ENCODE measurements at places on chromosomes 1 and 21.

DNA sequence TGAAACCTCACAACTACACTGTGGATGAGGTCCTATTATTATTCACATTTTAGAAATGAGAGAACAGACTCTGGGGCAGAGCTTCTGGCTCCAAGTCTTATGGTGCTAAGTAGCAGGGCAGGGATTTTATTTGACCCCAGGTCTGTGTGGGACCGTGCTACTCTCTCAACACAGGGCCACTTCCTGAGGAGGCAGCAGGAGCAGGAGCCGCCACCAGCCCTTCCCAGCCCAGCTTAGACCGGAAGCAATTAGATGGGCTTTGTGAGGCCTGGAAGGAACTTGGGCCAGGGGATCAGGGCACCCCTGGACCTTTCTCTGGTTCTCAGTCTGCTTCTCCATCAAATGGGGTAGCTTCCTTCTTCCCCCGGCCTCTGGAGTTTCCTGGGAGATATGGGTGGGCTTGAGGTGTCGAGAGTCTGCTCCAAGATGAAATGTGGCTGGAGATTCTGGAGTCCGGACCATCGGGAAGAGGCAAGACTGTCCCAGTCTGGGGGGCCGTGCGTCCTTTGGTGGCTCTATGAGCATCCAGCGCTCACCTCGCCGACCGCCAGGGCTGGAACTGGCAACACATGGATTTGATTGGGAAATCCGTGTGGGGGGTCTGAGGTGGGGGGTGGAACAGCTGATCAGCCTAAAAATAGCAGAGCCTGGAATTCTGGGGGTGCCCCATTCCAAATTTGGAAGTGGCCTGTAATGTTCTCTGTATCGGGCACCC is 136.8 kb downstream of the FOXD2 start:
- no peak for DNase-seq

- DNase-seq = peak; percentile 20
Observed at GRCh38 chr21:37043818-37044217, 29.1 kb downstream of the PIGP start.

DNA sequence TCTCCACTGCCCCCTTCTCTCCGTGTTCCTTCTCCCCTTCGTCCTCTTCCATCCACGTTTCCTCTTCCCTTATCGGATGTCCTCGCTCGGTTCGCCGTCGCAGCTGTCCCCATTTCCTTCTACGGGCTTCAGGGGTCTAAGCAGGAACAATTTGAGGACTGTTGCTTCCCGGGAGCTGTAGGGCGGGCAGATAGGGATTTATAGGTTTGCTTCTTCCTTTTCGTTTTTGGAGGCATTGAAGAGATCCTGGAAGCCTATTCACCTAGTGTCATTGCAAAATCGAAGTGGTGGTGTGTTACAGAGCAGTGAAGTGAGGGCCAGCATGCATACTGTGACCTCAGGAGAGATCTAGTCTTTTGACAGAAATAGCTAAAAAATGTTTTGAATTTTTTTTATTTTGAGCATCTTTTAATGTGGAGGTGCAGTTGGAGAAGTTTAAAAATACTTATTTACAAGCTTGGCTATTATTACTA is 897 bp downstream of the ZYG11B start:
- DNase-seq = no peak

DNA sequence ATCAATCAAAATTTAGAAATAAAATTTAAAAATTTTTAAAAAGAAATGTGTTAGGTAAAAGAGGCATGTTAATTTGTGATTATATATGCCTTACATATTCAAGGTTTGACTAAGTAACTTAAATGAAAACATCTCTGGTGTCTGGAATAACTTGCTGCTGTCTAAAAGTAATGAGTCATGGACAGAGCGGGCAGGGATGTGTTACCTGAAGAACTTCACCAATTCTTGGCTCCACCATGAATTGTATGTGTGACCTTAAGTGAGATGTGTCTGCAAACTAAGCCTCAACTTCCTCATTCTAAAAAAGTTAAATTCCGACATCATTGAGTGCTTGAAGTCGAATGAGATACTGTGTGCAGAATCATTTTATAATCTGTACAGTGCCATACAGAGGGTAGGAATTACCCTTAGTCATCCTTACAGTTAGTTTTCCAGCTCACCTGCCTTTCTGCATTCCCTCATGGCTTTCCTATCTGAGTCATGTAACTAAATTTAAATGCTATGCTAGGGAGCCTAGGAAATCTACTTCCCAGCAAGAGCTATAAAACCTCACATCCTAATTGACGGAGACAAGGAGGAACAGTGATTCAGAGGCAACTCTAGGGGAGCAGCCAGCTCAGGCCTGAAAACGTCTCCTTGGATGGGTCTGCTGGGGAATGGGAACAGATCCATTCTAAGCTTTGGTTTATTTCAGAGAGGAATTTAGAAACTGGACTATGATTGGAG is 100.7 kb upstream of the TSPAN2 start:
- peak; percentile 72 for DNase-seq

GRCh38 chr1:206824331-206824730 is 41.1 kb upstream of the IL20 start:
- no peak for DNase-seq

- DNase-seq = no peak
Observed at GRCh38 chr1:248822148-248823032, 3.3 kb downstream of the SH3BP5L start.

DNA sequence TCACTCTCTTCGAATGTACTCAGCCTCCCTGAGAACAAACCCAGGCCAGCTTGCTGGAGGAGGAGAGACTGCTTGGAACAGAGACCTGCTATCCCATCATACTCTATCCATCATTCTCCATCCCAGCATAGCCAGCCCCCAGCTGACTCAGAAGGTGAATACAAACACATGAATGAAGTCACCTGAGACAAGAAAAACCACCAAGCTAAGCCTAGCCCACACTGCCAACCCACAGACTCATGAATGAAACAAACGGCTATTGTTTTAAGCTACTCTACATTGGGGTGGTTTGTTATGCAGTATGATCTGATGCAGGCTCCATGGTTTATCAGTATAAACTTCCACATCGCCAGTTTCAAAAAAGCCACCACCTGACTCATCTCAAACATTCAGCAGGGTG is 395.6 kb downstream of the SETD4 start:
- DNase-seq = no peak

GRCh38 chr1:112140743-112141142 is 151.3 kb upstream of the KCND3 start:
- DNase-seq = no peak

DNA sequence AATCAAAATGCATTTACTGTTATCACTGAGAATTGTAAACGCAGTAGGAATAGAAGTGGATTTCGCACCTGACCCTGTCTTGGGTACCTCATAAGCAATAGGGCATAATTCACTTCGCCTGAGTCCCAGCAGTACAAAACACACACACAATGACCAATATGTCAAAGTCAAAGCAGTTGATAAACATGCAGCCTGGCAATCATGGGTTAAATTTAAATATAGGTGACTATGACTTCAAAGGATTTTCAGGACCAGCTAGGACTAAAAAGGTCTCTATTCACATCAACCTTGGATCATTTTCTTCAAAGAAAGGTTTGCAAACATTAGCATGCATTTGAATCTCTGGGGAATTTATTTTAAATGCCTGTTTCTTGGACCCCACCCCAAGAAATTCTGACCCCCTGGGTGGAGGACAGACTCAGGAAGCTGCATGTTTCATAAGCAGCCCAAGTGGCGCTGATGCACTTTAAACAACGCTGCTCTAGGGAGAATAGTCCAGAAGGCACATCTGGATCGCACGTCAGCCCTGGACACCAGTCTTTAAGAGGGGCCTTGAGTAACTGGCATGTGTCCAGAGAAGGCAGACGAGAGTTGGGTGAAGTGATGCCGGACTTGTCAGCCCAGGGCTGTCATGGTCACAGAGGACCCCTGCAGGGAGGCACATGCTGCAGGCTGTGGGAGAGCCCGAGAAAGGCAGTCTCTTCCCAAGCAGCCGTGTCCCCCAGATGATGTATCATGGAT is 55.7 kb upstream of the EFHD2 start:
- no peak for DNase-seq

- DNase-seq = no peak
Observed at GRCh38 chr1:245583575-245584330, 429.0 kb downstream of the KIF26B start.

DNA sequence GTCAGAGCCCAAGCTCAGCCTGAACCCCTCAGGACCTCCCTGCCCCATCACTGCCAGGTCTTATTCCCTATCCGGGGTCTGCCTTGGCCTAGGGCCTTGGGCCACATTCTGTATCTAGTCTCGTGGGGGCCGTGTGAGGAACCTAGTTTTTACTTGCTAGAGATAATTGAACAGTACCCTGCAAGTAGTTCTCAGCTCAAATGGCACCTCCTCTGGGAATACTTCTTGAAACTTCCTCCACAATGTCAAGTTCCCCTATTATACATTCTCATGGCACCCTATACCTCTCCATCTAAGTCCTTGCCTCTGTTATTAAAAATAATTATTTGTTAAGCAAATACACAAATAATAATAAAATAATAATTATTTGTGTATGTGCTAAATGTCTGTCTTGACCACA is 32.9 kb upstream of the CSF1 start:
- DNase-seq = no peak

DNA sequence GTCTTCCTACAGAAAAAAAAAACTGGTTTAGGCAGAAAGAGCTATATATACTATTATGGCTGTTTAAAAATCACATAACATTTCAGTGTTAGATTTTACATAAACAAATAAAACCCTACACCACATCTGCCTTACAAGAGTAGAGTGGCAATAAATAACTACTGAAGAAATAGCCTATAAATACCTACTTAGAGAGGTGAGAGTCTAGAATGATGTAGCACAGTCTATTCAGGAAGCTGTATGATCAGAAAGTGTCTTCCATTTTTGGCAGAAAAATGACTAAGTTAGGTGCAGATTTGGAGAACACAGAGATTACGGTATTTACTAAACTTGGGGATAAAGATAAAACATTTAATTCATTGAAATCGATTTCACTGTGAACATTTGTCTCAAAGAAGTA is 75.5 kb downstream of the VAV3 start:
- no peak for DNase-seq

DNA sequence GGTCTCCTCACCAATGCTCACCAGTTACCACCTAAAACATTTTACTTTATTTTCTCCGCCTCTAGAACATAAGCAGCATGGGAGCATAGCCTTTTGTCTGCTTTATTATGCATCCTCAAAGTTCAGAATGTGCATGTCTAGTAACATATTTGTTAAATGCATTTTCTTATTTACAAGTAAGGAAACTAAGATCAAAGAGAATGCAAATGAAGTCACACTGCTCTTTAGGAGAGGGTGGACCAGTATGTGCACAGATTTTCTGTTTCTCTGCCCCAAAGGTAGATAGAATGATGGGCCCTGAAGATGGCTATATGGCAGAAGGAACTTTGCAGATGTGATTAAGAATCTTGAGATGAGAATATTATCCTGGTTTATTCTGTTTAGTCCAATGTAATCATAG is 9.7 kb upstream of the WARS2 start:
- DNase-seq = no peak

DNA sequence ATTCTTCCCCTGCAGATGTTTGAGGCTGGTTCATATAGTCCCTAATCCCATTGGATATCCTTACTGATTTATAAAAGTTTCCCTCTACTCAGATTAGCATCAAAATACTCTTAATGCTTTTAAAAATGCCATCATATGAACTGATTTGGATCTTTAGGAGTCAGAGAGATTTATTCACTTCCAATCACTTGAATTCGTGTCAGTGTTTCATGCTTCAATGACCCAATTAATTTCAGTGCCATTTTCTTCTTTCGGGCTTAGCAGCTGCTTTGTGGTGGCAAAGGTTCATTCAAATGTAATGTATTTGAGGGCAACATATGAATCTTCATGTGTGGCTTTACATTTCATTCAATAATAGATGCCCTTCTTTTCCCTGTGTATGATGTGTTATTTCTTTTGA is 2.2 kb upstream of the TSEN15 start:
- DNase-seq = no peak

DNA sequence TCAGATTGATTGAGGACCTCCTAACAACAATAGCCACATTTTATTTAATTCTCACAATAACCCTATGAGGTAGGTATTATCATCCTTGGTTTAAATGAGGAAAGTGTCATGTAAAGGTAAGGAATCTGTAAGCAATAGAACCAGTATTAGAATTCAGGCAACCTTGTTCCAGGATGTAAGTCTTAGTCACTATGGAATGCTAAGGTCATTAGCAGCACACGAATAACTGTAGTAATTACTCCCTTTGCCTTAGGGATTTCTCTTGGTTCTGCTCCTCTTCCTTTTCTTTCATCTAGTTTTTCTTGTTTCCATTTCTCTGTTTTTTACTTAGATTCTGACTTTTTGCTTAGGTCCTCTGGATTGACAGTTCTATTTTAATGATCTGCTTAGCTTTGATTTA is 23.1 kb upstream of the ATP6V1G3 start:
- DNase-seq = peak; percentile 10

- no peak for DNase-seq
Observed at GRCh38 chr21:44713846-44714245, 2.5 kb upstream of the TSPEAR start.

- DNase-seq = no peak
Observed at GRCh38 chr1:84603941-84604830, 29.9 kb upstream of the CTBS start.

DNA sequence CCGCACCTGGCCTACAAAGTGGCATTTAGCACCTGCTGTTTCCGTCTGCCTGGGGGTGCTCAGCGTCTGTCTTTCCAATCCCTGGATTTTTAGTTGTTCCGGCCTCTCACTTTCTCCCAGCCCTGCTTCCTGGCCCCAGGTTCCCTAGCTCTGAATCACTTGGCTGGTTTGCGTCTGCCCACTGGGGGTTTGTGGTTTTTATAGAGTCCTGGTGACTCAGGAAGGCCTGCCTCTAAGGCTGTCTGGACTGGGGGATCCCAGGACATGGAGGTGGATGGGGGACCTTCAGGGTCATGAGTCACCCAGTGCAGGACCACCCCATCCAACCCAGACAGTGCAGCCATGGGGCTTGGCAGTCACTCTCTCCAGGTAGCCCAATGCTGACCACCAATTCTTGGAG is 53.5 kb downstream of the MRPL37 start:
- peak; percentile 84 for DNase-seq

DNA sequence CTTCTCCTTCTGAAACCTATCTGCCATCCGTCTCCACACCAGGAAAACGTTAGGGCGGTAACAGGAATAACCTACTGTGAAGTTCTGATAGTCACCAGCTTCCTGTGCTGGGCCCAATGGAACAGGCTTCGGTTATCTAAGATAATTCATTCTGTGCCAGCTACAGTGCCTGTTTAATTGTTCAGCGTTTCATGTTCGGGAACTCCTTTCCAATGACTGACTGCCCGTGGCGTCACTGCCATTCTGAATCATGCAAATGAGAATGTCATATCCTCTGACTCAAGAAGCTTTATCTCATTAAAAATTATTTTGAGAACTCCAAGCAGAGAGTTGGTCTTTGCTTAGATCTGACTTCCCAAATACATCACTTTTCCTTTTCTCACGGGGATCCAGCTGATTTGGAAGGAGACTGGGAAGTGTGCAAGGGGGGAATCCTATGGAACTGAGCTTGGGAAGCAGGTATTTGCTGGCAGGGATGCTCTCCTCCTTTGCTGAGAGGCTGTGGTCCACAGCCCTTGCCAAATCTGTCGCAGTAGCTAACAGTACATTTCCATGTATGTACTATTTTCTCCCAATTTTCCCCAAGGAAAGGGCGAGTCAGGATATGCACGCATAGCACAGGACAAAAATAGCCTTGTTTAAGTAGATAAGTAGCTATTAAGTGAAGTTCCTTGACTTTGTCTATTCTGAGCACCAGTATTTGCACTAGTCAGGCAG is 358.7 kb downstream of the LTN1 start:
- peak; percentile 78 for DNase-seq
